ENCODE measurements at places on chromosomes 3 and 15. TPM values are rescaled to one million over a fixed set of nuclear protein-coding genes. Genes with fewer than 3 reads are reported as not detected.

- no peak for DNase-seq
Observed at GRCh38 chr3:68274286-68274685, 619.9 kb upstream of the SUCLG2 start.

DNA sequence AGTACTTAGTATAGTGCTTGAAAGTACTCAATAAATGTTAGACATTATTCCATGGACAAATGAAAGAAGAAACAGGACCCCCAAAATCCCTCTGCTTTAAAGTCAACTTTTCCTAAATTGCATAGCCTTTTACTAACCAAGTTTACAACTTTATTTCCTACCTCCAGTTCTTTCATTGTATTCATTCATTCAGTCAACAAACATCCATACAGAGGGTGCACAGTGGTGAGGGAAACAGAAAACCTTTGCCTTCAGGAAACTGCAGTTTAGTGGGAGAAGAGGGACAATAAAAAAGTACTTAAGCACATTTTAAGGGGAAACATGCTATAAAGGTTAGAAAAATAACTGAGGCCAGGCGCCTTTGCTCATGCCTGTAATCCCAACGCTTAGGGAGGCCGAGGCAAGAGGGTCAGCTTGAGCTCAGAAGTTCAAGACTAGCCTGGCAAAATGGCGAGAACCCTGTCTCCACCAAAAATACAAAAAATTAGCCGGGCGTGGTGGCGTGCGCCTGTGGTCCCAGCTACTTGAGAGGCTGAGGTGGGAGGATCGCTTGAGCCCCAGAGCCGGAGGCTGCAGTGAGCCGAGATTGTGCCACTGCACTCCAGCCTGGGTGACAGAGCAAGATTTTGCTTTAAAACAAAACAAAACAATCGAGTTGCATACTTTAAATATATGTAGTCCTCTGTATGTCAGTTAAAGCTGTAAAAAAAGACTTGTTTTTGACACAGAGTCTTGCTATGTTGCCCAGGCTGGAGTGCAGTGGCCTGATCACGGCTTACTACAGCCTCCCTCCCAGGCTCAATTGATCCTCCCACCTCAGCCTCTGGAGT, 1.1 kb upstream of the DENND4A start:
- DNase-seq = no peak

DNA sequence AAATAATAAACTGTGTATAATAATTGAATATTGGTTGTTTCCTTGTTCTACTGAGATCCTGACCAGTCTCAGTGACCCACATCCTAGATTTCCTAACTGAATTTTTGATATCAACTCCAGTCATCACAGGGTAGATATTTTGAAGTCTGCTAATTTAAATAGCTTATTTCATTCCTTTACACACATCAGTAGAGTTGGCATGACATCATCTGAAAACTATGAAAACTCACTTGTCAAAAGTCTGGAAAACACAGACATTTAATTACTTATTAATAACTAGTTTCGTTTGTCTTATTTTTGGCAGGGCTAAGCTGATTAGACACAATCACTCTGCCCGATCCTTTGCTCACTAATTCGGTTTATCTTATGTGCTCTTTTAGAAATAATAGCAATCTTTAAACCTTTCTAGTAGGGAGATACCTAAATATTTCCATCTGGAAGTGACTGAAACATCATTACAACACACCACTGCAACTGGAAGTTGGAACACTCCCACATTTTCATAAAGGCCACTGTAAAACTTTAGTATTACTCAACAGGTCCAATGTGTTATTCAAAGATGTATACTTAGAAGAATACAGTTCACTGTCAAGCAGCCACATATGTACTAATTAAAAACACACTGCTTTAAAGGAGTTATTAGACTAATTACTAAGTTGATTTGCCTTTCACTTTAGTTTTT, 198.4 kb upstream of the ZNF717 start:
- no peak for DNase-seq

SPATA12 gene
- polyA plus RNA-seq = 0.05 TPM

CYP19A1 gene
- 0.73 TPM for polyA plus RNA-seq

COL8A1 gene
- 1.1 TPM for polyA plus RNA-seq
